ENCODE measurements at places on chromosomes 11 and 22. TPM values are rescaled to one million over a fixed set of nuclear protein-coding genes. Genes with fewer than 3 reads are reported as not detected.

DNA sequence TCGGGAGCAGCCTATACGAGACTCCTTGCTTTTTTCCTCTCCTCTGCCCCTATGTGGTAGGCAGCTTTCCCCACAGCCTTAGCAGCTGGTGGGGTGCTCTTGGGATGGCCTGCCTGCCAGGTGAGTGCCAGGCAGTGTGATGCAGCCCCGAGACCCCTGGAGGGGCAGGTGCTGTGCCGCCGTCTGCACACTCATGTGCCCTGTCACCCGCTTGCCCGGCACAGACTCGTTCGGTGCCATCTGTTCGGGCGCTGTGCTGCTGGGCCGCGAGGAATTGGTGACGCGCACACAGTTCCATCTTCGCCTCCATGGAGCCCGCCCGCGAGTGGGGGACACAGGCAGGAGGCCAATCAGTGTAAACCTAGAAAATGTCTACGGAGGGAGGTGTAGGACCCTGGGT is 15.1 kb downstream of the TRMU start:
- H3K27me3 ChIP-seq: no peaks in the 10 kb centered on the region
- H3K27ac ChIP-seq: no peak overlapping the region
- H3K4me3 ChIP-seq: no peak overlapping the region
- DNase-seq: no peak

GRCh38 chr11:128956401-128957201 is 13.9 kb upstream of the TP53AIP1 start:
- H3K27ac ChIP-seq: no peak overlapping the region
- no peak for DNase-seq
- no peaks in the 10 kb centered on the region for H3K4me1 ChIP-seq
- no peaks in the 10 kb centered on the region for H3K36me3 ChIP-seq

DNA sequence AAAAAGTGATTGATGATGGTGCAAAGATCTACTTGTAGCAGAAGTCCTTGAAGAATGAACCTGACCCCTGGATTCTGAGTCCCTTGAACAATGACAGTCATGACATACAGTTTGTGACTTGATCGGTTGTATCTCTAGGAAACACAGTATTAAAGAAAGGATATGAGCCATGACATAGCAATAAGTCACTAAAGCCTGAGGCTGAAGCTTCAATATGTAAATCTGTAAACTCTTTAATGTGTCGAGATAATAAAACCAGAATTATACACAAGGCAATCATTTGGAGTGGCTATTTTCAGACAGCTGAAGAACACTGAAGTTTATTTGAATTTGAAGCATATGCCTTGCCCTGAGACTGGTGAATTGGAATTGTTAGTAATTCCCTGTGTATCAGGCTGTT is 911.5 kb upstream of the RAG2 start:
- H3K27ac ChIP-seq: no peak overlapping the region
- no peak overlapping the region for H3K4me3 ChIP-seq
- H3K27me3 ChIP-seq: no peaks in the 10 kb centered on the region
- H3K4me1 ChIP-seq: no peaks in the 10 kb centered on the region
- DNase-seq: no peak

GRCh38 chr11:45031912-45032519 is 81.3 kb upstream of the TP53I11 start:
- H3K36me3 ChIP-seq: no peaks in the 10 kb centered on the region
- H3K4me3 ChIP-seq: no peak overlapping the region
- H3K27me3 ChIP-seq: no peaks in the 10 kb centered on the region
- H3K27ac ChIP-seq: no peak overlapping the region
- peak; percentile 69 for DNase-seq

- H3K4me1 ChIP-seq: no peaks in the 10 kb centered on the region
- peak overlapping the region; percentile 7 for H3K27ac ChIP-seq
- no peak for DNase-seq
- no peaks in the 10 kb centered on the region for H3K27me3 ChIP-seq
- H3K36me3 ChIP-seq: no peaks in the 10 kb centered on the region
- no peak overlapping the region for H3K4me3 ChIP-seq
Observed at GRCh38 chr11:44946263-44946662, 4.4 kb downstream of the TP53I11 start.

GRCh38 chr11:78179459-78180071 is 8.9 kb downstream of the KCTD21 start:
- no peak for DNase-seq
- H3K4me1 ChIP-seq: no peaks in the 10 kb centered on the region
- H3K36me3 ChIP-seq: no peaks in the 10 kb centered on the region
- H3K27me3 ChIP-seq: no peaks in the 10 kb centered on the region

- no peaks in the 10 kb centered on the region for H3K27me3 ChIP-seq
- no peaks in the 10 kb centered on the region for H3K4me1 ChIP-seq
- no peaks in the 10 kb centered on the region for H3K36me3 ChIP-seq
- no peak overlapping the region for H3K4me3 ChIP-seq
- H3K27ac ChIP-seq: no peak overlapping the region
Observed at GRCh38 chr11:126008956-126009355, 53.7 kb downstream of the CDON start.

- H3K27me3 ChIP-seq: no peaks in the 10 kb centered on the region
- no peaks in the 10 kb centered on the region for H3K36me3 ChIP-seq
- no peaks in the 10 kb centered on the region for H3K4me1 ChIP-seq
- H3K27ac ChIP-seq: no peak overlapping the region
Observed at GRCh38 chr11:14331476-14332136, 27.4 kb downstream of the RRAS2 start.

The UBQLN3 gene
- total RNA-seq: 0.53 TPM

The OPCML gene
- not detected for total RNA-seq

The MACROD1 gene
- total RNA-seq: 28.9 TPM

The TMPRSS4 gene
- 274 TPM for total RNA-seq

The SCUBE2 gene
- total RNA-seq: 10.6 TPM

The ART5 gene
- total RNA-seq: not detected

The RAB3IL1 gene
- total RNA-seq: 4.4 TPM

The MB gene
- total RNA-seq: 10.7 TPM

The CFAP68 gene
- 11.9 TPM for total RNA-seq

All from Peyer's patch (tissue), 4 donors.